Stimulated activated CD8-positive, alpha-beta memory T cell treated with anti-CD3 and anti-CD28 coated beads, Interleukin-2, amount 100 ng/mL, for 48 hours (primary cell): ENCODE measurements at places on chromosomes 5 and 9.
A peak's percentile ranks its signal among the peaks of the same experiment; 100 is the strongest.

GRCh38 chr5:132495667-132496190, 5.2 kb upstream of the IRF1 start:
- DNase-seq = peak; percentile 67

DNA sequence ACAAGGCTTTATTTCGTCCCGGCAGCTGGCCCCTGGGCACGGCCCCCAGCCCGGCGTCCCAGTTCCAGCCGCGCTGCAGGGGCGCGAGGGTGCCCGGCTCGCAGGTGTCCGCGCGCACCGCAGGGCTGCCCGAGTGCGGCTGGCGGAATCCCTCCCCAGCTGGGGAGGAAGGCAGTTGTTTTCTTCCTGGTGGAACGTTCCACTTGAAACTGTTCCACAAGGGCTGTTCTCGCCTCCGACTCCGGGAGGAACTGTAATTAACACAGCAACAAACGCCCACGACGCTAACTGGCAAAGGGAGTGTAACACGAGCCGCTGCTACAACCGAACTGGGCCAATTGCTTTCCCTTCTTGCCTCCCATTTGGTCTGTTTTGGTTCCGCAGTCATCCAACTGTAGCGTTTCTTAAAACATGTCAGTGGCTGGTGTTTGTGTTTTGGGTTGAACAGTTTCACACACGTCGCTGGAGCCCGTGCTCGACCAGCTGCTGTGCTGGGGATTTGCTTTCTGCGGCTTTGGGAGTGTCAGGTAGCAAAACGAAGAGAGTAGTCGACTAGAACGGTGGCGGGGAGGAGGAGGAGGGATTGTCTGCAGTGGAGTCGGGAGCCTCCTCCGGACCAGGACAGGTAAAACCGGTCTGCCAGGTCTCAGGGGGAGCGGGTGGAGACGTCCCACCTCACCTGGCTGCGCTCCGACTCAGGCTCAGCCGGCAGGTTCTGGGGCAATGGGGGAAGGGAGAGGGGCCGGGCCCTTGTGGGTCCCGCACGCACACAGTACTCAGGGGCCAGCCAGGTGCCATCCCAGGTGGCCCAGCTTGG, 131.6 kb upstream of the NIPBL start:
- no peak for DNase-seq

- no peak for DNase-seq
Measured at GRCh38 chr5:115952588-115952987, 9.7 kb upstream of the LVRN start.

DNA sequence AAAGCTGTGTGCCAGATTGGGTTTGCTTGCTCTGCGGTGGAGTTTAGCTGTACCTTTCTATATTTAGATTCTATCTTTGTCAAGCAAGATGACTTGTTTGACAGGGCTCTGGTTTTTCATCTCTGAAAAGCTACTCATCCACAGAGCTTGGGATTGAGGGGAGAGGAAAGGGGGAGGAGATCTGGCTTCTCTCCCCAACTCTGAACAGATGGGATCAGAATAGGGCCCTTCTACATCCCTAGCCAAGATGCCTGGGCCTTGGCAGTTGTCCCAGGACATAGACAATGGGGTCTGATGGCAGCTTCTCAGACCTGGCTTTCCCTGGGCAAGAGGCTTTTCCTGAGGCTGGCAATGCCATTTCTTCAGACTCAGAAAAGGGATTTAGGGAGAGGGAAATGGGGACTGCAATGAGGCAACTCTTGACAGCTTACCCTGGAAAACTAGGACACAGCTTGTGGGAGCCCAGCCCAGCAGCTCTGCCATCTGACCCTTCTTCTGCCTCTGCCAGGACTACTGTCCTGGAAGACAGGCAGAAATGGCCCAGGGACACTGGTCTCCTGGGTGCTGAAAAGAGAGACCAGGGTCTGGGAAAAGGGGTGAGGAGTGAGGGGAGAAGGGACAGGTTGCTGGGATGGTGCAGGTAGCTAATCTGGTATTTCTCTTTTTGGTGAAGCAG, 50.2 kb upstream of the ASTN2 start:
- no peak for DNase-seq

DNA sequence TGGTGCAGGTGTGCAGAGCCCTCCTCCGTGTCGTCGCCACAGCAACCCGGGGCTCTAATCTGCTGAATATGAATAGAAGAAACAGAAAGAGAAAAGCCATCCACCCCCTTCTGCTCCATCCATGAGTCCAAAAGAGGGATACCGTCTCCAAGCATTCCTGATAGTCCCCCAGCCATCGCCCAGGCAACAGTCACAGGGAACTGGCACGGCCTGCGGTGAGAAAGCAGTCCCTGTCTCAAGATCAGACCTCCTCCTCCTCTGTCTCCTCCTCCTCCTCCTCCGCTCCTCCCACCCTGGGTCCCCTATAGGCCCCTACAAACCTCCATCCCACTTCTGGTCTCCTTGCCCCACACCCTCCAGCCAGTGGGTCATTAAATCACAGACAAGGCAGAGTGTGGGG, 308.1 kb upstream of the MPDZ start:
- DNase-seq = no peak

- DNase-seq = no peak
Measured at GRCh38 chr9:124386201-124386600, 29.0 kb downstream of the PSMB7 start.

GRCh38 chr9:6667080-6667479, 21.6 kb upstream of the GLDC start:
- DNase-seq = no peak

- DNase-seq = no peak
Measured at GRCh38 chr9:37944266-37944650, 40.3 kb upstream of the SLC25A51 start.

DNA sequence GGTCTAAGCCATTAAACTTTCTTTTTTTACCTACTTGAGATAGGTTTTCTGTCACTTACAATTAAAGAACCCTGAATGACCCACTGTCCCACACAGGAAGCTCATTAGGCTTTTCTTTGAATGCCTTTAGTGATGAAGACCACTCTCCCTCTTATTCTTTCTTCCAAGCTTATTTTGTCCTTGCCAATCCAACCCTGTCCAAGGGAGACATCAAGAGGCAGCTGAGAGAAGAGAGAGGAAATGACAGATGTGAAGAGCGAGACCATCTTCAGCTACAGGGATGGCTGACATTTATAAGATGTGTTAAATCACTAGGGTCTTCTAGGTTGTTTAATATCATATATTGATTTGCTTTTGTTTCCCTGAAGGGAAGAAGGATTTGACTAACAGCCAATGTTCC, 133.5 kb downstream of the FAM114A2 start:
- no peak for DNase-seq

GRCh38 chr5:41296066-41296465, 82.7 kb upstream of the C6 start:
- DNase-seq = no peak
